HAP-1 (cell line): ENCODE measurements at places on chromosomes 6 and 20.

GRCh38 chr6:9404351-9405146, 969.2 kb upstream of the SLC35B3 start:
- DNase-seq, result no peak

DNA sequence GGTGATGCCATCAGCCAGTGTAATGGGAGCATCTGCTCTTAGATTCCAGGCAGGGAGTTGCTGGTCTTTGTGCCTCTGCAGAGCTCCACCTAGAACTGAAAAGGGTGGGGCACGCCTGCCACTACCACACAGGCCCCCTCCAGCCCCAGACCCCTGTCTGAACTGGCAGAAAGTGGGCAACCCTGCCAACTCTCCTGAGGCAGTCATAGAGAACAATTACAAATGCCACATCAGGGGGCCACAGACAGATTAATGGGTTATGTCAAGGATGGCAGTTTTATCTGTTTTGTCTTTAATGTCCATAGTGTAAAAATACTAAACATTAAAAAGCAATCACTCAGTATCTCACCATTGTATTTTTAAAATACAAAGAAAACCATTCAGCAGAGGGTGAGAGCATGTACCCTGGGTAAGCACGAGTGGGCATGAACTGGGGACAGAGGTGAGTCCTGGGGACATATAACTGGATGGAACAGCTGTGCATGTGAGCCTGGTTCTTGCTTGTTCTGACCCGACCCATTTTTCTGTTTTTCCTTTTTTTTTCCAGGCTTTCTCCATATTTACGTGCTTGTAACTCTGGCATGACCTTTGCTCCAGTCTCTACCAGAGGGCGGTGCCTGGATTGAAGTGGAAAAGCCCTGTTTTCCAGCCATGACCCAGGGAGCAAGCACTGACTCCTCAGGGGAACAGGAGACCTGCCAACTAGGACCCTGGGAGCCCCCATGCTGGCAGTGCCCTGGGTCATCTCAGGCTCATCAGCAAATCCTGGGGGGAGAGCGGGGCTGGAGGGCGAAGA, 8.2 kb downstream of the TRAF3IP2 start:
- no peak for DNase-seq

- no peak for DNase-seq
These were observed 15.2 kb downstream of the HNF4A start for GRCh38 chr20:44370639-44371218.

DNA sequence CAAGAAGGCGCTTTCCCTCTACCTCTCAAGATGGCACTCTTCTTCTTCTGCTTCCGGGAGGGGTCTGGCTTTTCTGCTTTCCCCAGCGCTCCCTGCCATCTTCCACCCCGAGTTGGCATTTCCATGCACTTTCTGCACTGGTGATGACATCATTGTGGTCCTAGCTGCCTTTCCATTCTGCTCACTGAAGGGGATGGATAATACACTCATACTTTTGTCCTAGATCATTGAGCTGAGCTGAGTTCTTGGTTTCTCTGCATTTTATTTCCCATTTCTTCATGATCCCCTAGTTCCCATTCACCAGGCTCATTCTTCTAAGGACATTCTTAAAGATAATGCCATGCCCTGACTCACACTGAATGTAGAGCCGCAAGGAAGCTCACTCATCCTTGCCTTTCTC, 96.7 kb downstream of the EDN1 start:
- no peak for DNase-seq

DNA sequence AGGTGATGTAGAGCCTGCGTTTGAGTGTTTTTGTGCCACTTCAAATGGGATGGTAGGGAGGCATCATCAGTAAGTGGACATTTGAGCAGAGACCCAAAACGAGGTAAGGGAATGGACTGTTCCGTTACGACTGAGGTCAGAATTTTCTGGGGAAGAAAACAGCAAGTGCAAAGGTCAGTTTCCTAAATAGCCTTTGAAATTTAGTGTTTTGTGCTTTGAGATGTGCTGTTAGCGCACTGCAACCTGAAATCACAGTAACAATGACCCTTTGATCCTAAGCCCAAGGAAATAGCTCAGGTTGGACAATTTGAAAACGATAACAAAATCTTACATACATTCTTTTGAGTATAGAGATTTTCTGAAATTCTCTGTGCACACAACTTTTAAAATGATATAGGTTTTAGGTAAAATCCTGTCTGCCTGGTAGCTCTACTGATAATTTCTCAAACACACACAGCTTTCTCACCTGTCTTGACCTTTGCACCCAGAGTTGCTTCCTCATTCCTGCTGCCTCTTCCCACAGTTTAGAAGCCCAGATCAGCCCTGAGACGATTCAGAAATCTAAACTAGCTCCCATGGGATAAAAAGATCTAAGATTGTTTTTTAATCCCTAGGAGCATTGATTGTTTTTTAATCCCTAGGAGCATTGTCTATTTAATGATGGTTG, 22.1 kb downstream of the DCBLD1 start:
- no peak for DNase-seq

DNA sequence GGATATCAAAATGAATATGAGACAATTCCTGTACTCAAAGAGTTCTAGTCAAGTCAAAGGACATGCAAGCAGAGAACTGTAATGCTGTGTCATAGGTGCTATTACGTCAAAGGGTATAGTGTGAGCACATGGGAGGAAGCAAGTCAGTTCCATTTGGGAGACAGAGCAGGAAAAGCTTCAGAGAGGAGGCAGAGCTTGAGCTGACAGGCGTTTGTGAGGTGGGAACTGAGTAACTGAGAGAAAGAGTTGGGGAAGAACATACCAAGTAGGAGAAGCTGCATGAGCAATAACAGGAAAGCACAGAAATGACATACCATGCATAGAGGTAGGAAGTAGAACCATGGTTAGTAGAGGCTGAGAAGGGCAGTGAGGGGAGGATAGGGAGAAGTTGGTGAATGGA, 15.2 kb upstream of the SSR1 start:
- DNase-seq, result no peak

DNA sequence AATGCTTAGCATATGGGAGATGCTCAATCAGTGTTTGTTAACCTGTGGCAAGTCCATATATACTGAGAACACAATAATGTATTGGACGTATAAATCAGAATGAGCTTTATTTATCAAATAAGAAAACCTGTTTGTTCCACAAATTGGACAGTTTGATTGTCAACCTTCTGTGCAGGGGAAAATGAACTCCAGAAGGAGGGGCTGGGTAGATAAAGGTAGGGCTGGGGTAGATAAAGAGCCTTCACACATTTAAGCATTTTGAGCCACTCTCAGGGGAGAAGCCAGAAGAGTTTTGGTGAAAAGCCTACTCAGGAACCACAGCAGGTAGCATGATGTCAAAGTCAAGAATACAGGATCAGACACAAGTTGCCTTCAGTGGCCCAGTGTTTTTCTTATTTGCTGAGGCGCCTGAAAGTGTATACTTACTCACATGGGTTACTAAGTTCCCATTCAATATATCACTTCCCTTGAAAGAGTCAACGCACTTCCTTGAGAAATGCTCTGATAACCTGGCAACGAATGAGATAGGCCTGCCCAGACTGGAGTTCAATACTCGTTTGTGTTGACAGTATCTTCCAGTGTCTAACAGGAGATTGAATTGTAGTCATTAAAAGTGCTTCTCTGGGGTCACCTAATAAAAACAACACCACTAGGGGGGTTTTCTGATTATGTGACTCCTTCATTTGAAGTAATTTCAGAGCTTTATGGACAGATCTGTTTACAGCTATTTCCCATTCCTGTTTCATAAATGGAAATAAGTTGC, 263.9 kb upstream of the CITED2 start:
- DNase-seq, result no peak

GRCh38 chr6:110067837-110068591, 89.9 kb downstream of the GPR6 start:
- DNase-seq, result no peak
